ENCODE measurements at places on chromosomes 5 and 9.

DNA sequence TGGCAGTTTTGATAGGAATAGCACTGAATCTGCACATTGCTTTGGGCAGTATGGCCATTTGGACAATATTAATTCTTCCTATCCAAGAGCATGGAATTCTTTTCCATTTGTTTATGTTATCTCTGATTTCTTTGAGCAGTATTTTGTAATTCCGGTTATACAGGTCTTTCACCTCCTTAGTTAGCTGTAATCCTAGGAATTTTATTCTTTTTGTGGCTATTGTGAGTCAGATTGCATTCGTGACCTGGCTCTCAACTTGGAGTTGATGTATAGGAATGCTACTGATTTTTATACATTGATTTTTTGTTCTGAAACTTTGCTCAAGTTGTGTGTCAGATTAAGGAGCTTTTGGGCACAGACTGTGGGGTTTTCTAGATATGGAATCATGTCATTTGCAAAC, 24.0 kb downstream of the TMEM161B start:
- DNase-seq: no peak

DNA sequence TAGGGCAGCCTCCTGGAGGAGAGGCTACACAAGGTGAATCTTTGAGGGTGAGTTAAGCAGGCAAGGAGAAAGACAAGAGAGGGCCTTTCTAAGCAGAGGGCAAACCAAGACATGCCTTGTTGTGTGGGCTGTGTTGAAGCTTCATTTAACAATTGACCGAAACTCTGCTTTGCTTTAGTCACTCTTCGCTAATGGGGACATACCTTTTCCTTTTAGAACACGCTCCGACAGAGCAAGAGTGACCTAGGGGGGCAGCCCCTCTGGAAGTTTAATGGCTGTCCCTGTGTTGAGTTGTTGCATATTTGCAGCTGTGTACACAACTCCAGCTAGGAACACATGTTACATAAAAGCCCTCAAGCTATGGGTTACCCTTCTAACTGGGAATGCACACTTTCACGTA, 218.1 kb upstream of the WWC1 start:
- DNase-seq: no peak

DNA sequence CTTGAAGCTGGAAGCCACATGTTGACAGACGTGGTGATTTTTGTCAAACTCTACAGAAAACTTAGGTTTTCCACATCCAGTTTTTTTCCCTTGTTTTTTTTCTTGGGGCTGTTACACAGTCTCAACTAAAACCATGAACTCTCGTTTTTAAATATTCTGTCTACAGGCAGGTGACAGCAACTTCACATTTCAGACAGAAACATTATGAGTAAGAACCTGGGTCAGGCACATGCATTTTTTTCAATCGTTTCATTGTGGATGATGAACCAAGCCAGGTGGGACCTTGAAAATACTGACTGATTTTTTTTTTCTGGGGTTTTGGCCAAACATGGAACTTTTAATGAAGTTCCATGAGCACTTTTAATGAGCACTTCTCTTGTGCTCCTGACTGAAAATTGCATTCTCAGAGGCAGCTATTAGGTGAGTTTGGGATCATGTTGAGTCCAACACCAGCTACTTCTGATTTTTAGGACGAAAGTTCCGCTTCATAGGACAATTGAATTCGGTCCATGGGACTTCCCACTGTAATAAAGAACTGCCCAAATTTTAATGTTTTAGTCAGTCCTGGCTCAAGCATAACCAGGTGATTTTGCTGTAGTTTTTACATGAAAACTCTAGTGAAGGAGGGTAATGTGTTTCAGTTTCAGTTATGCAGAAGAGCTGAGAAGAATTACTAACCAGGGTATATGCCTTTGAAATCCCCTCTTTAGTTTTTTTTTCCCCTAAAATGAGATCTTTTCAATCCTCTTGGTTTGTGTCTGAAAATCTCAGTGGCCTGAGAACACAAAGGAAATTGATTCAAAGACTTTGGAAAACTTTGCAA, 93.2 kb upstream of the ADAMTS16 start:
- no peak for DNase-seq

DNA sequence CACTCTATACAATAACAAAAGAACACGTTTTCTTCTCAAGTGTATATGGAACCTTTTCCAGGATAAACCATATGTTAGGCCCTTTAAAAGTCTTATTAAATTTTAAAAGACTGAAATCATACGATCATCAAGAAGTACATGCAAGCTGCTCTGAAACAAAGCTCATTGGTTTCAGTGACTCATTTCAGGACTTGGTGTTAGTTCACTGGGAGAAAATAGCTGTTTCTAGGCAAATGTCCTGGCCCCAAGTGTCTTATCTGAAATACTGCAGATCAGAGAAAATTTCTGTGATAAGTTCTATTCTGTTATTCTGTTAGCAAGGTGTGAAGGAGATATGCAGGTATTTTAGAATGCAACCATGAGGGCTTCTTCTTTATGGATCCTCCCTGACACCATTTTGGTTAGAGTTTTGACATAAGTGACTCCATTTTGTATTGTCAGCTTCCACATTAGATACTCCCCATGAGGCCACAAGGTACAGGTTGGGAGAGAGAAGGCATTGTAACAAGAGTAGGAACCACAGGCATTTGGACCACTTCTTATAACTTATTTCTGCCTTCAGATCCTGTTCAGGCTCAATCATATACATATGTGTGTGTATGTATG, 7.5 kb upstream of the CCDC180 start:
- DNase-seq: no peak

DNA sequence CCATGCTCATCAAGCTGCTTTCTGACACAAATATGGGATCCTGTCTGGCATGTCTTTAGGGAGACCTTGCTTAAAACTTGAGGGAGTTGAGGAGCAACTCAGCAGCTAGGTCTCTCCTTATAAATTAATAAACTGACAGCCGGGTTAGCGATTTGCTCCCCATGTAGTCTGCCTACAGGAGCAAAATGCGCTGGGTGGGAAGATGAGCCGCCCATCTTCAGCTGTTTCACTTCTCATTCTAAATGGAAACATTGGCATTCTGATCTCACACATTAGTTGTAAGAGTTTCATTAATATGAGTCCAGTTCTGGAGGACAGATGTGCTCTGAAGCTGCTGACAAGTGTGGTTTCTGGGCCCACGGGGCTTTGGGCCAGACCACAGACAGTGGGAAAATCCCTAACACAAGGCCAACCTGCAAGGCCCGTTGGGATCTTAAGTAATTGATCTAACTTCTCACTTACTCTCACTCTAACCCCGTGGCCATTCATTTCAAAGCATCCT, 197.0 kb downstream of the MCTP1 start:
- no peak for DNase-seq

DNA sequence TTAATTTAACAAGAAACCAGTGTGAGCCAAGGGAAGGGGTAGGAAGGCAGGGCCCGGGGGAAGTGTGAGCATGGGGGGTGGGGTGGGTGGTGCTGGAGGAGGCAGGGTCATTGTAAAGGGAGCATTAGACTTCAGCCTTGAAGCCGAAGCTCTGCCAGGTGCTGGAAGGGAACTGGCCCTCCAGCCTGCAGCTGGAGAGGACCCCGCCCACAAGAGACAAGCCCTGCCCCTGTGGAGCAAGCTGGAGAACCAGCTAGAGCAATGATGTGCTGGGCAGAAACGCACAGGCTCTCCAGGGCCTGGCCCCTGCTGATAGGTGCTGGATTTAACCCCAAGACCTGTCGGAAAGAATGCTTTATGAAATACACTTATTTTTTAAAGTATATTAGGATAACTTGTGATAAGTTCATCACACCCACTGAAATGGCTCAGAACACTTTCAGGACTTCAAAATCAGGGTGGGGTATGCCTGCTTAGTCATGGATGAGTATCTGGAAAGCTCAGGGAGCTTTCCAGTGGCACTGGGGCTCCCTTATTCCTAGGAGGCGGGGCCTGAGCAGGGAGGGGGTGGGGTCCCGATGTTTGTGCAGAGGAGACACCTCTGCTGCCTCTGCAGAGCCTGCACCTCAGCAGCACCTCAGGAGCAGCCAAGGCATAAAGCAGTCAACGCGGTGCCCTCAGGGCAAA, 27.1 kb downstream of the UBE2QL1 start:
- no peak for DNase-seq

DNA sequence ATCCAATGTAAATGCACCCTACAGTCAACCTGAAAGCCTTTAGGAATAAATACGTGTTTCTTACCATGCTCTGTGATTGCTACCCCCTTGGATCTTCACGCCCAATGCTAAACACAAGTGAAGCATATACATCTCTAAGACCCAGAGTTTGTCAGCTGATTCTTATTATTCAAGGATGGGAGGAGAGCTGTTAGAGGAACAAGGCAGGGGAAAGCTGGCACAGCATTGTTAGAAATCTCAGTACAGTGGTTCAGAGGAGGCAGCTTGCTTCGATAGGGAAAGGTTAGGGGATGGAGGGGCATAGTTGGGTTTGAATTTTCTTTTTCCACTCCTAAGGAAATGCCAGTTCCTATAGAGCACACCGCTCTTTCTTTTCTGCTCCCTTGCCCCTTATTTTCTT, 16.7 kb upstream of the TAF11L2 start:
- no peak for DNase-seq

GRCh38 chr9:104895572-104895971, 32.4 kb downstream of the ABCA1 start:
- DNase-seq: no peak

- peak; percentile 96 for DNase-seq
Observed at GRCh38 chr5:140174465-140175366, at the start of gene CYSTM1. TSS of gene CYSTM1 (plus strand) at chr5:140175188. CDS start at chr5:140194466, 19,278 bp downstream.

DNA sequence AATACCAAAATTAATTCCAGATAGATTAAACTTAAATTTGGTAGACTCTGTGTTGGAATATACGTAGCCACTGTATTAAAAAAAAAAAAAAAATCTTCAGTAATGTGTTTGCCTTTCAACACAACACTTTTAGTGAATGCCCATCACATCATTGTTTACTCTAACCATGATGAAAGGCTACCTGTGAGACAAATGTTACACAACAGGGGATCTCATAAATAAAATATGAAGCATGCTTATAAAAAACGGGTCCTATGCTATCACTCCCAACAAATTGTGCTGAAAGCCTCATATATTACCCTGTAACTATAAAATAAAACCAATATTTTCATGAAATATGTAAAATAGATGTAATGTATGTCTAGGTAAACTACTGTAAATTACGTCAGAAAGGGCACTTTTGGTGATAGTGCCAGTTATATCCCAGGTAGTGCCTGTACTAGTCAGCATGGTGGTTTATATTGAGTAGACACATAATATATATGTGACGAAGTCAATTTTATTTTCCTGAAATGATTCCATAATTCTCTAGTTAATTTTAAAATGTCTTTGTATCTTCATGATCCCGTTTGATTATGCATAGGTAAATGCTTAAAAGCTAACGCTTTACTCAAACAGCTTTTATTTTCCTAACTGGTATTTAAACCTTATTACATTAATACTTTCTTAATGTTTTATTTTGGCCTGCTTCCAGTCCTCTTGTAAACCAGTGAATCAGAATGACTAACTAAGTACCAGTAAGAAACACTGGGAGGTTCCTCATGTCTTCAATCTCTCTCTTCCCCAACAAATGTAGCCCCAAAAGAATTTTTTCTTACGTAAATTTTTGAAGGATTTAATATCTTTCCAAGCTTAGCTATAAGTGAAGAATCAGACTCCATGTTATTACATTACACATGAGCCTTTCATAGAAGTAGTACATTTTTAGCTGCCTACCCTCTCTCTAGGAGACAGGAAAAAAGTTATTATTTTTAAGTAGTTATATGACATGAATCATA, 420.3 kb downstream of the GABRG2 start:
- DNase-seq: no peak

DNA sequence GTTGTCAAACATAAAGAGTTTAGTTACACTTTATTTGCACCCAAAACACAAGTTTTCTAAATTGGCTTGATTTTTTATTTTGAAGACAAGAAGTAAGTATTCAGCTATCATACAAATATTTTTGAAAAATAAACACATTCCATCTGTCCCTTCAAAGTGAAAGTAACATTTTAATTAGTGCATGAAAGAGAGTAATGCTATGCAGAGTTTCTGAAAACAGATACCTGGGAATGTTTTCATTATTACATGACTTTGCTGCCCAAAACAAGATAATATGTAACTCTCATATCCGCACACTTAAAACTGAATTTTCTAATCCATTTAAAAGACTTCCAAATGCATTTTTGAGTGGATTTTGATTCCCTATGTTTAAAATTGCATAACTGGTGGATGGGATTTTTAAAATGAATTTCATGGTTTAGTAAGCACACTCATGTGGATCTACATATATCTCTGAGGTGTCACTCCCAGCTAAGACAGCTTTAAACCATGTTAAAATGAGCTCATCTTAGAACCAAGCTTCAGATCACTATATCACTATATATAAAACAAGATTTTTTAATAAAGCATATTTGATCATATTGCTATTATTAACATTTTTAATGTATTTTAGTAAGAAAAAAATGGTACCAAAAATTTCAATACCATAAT, 127.5 kb downstream of the ATPSCKMT start:
- DNase-seq: no peak

DNA sequence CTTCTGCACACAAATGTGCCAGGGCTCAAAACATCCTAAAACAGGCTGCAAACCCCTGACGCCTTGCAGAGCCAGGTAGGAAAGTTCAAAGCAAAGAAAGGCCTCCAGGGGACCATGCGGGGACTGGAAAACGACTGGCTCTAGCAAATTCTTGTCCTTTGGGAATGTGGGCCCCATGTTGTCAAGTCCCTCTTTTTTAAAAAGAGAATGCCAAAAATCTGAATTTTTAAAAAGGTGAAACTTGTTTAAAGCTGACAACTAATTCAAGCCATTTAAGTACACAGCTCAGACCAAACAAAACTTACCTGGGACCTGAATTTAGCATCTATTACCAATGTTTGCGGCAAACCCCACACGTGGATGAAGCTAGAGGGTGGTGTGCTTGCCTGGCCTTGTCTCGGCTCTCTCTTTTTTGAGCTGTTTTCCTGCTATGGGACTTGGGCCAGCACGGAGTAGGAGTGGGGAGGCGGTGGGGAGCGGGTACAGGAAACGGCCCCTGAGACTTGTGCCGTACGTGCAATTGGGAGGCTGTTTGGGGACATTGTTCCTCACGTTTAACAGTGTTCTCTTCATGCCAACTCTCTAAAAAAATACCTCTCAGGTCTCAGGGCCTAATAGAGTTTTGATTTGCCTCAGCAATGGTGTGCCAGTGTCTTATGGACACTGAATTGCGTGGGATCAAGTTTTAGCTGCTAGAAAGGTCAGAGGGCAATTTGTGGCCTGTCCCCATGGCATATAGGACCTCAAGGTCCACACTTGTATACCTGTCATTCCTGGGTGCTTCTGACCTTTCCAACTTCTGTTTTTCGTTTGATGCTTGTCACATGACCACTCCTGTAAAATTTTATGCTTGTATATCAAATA, 15.1 kb upstream of the PHF19 start:
- no peak for DNase-seq

DNA sequence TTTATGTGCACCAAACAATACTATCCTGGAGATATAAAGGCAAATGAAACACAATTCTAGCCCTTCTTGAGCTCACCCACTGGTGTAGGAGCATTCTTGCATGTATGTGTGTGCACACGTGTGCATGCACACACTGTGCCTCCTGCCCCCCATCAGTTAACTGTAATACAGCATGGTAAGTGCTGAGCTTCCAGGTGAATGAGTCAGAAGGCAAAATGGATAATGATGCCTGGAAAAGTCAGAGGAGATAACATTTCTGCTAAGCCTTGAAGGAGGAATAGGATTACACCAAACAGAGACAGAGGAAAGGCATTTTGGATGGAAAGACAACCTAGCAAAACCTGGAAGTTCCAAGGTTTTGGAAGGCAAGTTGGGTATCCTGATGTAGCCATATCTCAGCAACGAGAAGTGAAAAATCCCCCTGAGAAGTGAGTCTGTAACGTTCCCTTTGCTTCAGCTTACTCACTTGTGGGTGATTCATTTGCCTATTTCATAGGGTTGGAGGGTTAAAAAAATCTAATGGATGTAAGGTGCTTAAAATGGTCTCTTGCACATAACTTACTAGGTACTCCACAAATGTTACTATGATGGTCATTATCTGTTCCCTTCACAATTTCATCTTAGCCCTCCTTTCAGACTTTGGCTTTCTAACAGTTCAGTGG, 101.4 kb upstream of the STC2 start:
- DNase-seq: no peak
